ENCODE measurements at places on chromosomes 2 and 18.

DNA sequence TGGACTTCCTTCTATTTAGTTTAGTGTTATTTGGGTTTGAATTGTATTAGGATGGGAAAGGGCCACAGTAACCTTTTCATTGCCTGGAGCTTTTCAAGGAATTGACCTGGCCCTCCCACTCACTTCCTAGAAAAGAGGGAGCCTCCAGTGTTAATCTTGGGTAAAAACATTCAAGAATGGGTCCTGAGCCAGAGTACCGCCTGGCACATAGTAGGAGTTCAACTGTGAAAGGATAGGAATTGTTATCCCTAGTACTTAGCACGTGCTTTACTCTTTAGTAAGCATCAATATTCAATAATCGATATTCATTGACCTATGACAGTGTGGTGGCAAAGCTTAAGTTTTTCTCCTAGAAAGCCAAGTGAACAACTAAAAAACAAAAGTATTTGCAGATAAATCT, 179.9 kb downstream of the IRS1 start:
- DNase-seq, result no peak

GRCh38 chr2:239821694-239822075, 203.5 kb downstream of the NDUFA10 start:
- DNase-seq, result no peak

GRCh38 chr2:10541081-10541480, 93.0 kb upstream of the ODC1 start:
- no peak for DNase-seq

DNA sequence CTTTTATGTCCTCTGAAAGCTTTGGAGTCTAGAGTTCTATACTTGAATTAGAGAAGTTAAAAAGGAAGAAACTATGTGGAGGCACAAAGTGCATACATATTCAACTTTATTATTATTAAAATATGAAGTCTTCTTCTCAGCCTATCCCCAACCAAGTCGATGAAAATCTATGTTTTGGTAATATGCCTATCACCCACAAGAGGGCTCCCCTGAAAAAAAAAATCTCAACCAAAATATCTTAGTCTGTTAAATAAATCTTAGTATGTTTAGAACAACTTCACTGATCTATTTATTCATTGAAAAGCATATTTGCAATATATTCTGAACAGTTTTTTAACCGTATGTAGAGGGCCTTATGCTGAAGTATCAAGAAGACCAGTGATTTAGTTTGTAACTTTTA, 804.5 kb downstream of the TDRD15 start:
- no peak for DNase-seq

DNA sequence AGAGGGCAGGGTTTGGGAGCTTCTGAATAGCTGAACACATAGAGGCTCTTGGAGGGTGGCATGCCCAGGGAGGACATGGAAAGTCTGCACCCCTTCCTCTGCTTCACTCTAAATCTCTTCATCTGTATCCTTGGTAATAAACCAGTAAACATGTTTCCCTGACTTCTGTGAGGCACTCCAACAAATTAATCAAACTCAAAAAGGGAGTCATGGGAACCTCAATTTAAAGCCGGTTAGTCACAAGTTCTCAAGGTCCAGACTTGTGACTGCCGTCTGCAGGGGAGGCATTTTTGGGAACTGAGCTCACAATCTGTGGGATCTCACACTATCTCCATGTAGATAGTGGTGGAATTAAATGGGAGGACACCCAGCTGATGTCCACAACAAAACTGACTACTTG, 33.1 kb upstream of the STON1 start:
- DNase-seq, result no peak

GRCh38 chr2:79131687-79132086, 11.4 kb downstream of the REG1A start:
- DNase-seq, result no peak

DNA sequence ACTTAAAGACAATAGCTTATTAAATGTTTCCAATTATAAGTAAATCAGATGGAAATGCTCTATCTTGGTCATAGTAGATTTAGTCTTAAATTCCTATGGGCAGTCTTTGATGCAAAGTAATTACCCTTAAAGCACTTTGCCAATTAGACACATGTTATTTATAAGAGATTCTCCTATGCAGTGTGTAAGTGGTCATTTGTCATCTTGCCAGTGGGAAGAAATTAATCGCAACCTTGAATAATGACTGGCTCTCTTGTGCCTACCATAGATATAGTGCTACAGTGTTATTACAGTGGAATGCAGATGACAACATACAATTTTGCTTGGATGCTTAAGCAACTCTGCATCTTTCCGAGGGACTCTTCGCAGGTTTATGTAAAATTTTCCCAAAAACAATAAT, 311.0 kb upstream of the THUMPD2 start:
- DNase-seq, result no peak

DNA sequence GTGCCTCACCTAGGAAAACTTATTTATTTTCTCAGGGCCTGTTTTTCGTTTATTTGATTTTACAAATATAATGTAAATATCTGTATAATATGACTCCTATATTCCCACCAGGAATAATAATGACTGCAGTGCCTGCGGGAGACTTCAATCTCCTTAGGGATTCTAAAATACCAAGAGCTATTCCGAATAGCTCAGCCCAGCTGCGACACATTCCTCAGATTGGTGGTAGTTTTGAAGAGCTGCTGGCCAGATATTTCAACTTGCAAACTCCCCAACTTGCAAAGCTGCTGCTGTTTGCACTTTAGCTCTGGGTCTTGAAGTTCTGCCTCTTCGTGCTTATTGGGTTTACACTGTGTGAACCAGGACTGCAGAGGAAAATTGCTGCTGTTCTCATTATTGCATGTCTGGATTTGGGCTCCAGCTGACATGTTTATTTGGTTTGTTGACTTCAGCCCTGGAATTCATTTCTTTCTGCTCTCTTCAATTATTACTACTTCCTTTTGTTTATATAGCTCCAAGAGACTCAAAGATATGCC, 480.2 kb upstream of the CHST9 start:
- no peak for DNase-seq

GRCh38 chr2:86142436-86143257, 36.6 kb downstream of the PTCD3 start:
- DNase-seq, result no peak

DNA sequence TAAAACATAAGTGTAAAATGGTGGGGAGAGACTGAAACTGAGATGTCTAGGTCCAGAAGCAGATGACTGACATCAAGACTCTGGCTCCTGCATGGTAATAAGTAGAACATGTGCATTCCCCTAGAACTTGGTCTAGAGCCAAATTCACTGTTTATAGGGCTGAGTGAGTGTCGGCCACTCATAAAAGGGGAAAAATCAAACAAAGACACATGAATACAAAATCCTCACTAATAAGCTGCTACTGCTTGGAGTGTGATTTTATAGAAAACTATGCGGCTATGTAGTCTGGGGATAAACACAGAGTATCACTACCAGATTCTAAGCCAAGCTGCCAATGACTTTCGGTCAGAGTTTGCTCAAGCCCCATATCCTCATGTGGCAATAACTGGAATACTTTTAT, 1080.8 kb upstream of the DDX18 start:
- DNase-seq, result no peak

DNA sequence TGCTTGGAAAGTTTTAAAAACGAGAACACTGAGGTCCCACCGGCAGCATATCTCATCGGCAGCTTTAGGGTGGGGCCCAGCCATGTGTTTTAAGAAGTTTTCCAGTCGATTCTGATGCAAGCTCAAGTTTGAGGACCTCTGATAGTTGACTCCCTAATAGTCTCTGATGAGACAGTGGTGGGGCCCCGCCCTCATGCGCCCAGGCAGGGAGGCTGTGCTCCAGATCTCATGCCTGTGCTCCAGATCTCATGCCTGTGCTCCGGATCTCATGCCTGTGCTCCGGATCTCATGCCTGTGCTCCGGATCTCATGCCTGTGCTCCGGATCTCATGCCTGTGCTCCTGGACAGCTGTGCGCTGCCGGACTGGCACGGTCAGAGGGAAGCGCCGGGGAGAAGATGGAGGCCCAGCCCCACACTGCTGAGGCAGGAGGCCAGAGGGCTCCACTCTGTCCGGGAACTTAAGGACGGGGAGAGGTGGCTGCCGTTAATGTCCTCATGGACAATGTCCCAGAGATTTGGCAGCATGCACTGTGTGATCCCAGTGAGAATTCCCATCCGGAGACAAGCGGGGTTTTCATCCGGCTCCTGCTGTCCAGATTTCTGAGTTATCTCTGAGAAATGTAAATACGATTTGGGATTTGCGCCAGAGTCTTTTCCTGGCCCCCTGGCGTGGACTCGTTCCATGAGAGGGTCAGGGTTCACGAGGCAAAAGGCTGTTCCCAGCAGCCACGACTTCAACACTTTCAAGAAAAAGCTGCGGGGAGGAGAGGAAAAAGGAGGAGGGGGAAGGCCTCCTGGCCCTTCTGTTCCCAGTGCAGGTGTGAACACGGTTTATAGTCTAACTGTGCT, 9.4 kb upstream of the COLEC11 start:
- peak; percentile 30 for DNase-seq

DNA sequence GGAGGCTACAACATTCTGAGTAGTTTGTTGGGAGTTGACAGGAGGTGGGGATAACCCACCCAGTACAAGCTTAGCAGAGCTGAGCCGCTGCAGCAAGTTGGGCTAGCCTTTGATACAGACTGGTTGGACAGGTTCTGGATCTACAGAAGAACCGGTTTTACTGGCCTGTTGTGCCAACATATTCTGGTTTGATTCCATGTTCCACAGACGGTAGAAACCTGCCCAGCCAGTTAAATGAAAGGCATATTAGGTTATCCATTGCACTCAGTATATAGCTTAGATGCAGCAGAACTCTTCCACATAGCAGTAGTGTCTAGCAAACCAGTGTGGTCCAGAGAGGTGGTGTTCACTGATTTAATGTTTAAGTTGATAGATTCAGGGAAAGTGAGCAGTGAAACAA, 19.3 kb upstream of the RBBP8 start:
- DNase-seq, result peak; percentile 93

- DNase-seq, result no peak
Measured at GRCh38 chr18:23563377-23564043, 22.8 kb downstream of the NPC1 start.

- no peak for DNase-seq
Measured at GRCh38 chr2:203583701-203584100, 48.6 kb upstream of the RAPH1 start.

GRCh38 chr2:33058716-33059470, 112.1 kb downstream of the LTBP1 start:
- no peak for DNase-seq

Measured in small intestine (tissue), 16 donors.